ENCODE measurements at places on chromosomes 13 and 19.

DNA sequence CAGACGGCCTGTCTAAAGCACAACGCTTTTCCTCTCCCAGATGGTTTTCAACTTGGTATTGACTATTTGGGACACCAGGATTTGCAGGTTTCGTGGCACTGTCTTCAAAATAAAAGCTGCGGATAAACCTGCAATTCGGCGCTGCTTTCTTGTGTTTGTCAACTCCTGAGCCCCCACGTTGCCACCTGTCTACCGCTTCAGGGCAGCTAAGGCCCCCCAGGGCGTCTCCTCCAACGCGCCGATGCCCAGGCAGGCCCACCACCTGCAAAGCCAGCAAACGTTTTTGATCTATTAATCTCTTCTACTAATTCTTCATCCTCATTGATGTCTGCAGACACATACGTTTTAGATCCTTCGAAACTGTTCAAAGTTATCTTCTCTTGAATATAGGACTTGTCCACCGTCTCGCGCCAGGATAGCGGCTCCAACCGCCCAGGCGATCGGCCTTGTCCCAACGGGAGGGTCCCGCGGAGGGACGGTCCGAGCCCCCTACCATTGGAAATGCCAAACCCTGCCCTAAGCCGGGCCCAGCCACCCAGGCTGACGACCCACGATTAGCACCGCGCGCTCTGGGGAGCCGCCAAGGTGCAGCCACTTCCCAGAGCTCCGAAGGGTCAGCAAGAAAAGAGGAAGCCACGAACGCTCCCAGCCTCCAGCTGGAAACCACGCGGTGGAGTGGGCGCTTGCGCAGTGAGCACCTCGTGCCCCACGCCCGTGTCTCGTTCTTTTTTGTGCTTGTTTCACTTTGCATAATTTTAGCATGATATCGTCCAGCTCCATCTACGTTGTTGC is 23.4 kb upstream of the VN1R4 start:
- DNase-seq: no peak

DNA sequence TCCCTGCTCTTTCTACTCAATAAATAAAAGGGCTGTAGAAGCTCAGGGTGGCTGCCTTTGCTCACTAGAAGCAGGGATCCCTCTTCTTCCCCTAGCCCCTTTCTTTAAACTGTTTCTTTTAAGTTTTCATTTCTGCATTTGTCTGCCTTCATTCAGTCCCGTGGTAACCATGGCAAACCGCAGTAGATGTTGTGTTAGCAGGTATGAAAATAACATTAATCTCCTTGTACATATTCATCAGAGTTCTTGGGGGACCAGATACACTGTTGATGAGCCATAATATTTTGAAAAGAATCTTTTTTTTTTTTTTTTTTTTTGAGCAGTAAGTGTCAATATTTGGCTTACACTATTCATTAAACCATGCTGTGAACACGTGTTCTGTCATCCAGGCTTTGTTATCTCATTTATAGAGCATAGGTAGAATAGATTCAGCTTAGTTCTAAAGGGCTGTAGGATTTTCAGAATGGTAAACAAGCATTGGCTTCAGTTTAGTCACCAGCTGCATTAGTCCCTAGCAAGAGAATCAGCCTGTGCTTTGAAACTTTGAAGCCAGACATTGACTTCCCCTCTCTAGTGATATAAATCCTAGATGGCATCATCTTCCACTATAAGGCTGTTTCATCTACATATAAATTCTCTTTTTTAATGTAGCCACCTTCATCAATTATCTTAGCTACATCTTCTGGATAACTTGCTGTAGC is 59.4 kb upstream of the SPRY2 start:
- DNase-seq: no peak

DNA sequence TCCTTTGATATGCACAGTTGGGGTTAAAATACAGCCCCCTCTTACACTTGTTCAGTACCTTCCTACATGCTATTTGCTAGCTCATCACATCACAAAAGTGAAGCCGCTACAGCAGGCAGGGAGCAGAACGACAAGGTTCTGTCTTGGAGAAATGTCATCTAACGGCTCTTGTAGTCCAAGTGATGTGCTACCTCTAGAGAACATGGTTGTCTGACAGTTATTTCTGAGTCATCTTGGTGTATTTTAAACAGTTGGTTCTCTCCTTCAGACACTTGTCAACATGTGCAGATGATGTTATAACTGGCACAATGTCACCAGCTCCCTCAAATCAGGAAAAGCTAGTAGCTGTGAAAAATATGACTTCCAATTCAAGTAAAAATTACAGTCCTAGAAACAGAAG is 865.0 kb downstream of the PCDH9 start:
- DNase-seq: no peak

- DNase-seq: no peak
These were observed 13.0 kb downstream of the ARHGEF1 start for GRCh38 chr19:41895745-41896580.

DNA sequence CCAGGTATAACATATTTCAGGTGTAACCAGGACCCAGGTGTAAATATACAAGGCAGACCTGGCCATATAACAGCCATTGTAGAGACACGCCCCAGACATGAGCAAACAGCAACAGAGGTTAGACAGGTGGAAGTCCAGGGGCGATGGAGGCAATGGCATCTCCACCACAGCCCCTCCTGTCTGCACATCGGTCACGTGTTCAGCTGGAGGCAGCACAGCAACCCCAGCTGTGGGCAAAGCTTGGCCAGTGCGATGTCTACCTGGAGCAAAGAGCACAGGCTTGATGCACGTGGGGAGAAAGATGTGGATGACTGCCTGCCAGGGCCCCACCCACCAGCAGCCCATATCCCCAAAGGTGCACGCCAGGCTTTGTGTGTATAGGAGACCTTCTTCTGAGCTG is 4.4 kb downstream of the CYP4F2 start:
- no peak for DNase-seq

DNA sequence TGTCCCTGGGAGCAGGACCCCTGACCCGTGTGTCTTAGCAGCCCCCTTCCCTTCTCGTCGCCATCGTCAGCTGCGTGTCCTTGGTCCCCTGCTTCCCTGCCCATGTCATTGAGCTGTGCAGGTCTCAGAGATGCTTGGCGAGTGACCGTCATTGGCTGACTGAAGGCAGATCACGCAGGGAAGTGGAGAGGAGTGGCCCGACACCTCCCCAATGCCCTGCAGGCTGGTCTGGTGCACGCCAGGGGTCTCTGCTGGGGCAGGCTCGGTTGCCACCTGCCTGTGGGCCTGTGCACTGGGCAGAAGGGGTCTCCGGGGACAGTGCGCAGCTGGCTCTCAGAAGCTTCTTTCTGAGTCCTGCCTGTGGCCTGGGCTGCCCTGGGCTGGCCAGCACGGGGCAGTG is 6.2 kb downstream of the GNA11 start:
- DNase-seq: no peak

DNA sequence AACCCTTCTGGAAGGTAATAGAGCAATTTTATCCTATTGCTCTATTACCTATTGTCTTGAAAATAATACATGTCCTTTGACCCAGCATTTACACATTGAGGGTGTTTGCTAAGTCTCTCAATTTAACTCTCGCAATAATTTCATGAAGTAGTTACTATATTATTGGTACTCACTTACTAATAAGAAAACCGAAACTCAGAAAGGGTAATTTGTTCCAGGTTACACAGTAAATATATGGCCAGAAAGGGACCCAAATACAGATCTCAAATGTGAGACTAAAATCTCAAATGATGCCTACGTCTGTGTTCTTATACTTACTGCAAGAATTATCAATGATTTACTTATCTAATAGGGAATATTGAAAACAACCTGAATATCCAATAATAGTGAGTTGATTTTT is 29.7 kb upstream of the FAM216B start:
- no peak for DNase-seq
